Dermis microvascular lymphatic vessel endothelial cell (primary cell): ENCODE measurements at places on chromosomes 3 and 15. TPM values are rescaled to one million over a fixed set of nuclear protein-coding genes. Genes with fewer than 3 reads are reported as not detected.

The SOX14 gene
- not detected in 2 replicates for total RNA-seq

The APOD gene
- 12.9 and 14.5 TPM in 2 replicates for total RNA-seq

- DNase-seq, result no peak
Observed at GRCh38 chr15:66777596-66778313, 75.7 kb downstream of the SMAD6 start.

DNA sequence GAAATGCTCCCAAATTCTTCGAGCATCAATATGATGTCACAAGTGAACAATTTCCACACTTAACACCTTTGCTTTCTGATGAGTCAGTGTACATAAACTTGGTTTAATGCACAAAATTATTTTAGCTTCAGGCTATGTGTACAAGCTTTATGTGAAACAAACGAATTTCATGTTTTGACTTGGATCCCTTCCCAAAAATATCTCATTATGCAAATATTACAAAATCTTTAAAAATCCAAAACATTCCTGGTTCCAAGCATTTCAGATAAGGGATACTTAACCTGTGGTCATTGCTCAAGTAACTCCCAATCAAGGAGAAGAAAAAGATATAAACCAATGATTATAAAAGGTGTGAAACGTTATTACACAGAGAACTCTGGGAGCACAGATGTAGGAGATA, 25.2 kb downstream of the RAB5A start:
- DNase-seq, result no peak

GRCh38 chr15:31349233-31350141, 22.9 kb downstream of the KLF13 start:
- DNase-seq, result no peak

GRCh38 chr15:52798529-52799101, 8.5 kb upstream of the ONECUT1 start:
- DNase-seq, result no peak
